ENCODE measurements at places on chromosomes 2 and 18.

- no peak for DNase-seq
Measured at GRCh38 chr2:127231130-127231865, 11.2 kb upstream of the CYP27C1 start.

DNA sequence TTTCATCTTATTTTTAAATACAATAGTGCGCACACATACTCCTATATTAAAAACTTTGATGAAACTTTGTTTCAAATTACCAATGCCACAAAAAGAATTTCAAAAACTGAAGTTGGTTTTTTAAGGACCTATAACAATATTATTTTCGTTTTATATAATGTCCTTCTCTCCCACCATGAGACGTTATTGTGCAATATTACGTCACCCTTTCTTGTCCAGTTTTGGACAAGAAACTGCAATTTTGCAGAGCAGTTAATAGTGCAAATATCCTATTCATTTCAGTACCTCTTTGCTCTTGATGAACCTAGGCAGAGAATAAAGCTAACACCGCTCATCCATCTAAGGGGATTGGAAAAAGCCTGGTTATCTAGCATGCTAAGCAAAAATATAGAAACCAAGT, 9.7 kb upstream of the ZNF516 start:
- no peak for DNase-seq

- DNase-seq, result no peak
Measured at GRCh38 chr2:38797953-38798352, 19.9 kb downstream of the GEMIN6 start.

- no peak for DNase-seq
Measured at GRCh38 chr2:39521876-39522517, 84.9 kb upstream of the MAP4K3 start.

DNA sequence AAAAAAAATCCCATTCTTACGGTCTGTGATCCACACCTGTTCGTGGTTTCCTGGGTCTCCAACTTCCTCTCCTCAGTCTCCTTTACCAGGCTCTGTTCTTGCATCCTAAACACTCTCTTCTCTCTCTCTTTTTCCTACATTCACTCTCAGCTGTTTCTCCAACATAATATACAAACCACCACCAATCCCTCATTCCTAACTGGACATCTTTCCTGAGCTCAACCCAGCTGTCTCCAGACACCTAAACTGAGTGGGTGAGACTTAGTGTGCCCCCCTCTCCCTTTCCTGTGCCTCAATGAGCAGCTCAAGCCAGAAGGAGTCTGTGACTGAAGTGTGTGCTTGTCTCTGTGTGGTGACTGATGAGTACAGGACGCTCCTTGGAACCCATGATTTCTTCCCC, 59.4 kb downstream of the LIPG start:
- DNase-seq, result no peak

- peak; percentile 44 for DNase-seq
Measured at GRCh38 chr2:71348302-71348701, 16.7 kb downstream of the ZNF638 start.

DNA sequence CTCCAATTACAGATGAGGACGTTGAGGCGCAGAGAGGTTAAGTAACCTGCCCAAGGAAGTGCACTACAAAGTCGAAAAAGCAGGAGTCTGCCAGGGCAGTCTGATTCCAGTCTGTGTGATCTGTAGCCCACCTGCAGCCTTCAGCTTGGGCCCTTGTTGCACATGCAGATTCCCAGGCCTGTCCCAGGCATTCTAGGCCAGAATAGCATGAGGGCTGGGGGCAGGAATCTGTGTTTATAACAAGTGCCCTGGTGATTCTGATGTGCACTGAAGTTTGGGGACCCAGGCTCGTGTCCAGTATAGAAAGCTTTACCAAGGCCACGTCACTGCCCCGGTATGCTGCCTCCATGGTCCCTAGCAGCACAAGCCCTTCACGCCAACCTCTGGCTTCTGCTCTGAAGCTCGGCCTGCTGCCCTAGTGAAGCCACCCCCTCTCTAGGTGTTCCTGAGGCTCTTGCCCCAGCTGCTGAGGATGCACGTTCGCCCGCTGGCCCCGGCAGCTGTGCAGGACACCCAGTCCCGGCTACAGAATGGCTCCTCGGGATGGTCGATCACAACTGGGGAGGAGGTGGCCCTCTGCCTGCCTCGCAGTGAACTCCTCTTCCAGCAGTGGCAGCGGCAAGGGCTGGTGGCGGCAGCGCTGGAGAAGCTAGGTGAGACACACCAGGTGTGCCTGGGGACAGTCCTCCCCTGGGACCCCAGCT, 4.6 kb downstream of the CHRNG start:
- DNase-seq, result no peak

DNA sequence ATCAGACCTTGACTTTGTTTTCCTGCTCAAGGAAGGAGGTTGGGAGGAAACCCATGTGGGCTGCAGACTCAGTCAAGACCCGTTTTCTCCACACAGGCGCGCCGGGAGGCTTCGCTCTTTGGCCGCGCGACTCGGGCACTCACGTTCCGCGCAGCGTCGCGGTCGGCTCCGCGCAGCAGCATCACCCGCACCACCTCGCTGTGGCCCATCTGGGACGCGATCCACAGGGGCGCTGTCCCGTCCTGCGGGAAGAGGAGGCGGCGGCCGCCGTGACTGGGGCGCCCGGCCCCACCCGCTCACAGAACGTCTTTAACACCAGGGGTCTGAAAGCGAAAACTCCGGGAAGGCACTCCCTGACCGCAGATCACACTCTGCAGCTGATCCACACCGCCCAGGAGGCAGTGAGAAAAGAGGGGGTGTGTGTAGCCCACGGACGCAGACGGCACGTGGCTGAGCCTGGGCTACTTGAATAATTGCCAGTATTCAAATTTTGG, 33.1 kb upstream of the NPC1 start:
- peak; percentile 7 for DNase-seq

GRCh38 chr2:169225906-169226305, 136.4 kb downstream of the LRP2 start:
- DNase-seq, result no peak

GRCh38 chr2:110827511-110827910, 95.1 kb downstream of the ACOXL start:
- no peak for DNase-seq

DNA sequence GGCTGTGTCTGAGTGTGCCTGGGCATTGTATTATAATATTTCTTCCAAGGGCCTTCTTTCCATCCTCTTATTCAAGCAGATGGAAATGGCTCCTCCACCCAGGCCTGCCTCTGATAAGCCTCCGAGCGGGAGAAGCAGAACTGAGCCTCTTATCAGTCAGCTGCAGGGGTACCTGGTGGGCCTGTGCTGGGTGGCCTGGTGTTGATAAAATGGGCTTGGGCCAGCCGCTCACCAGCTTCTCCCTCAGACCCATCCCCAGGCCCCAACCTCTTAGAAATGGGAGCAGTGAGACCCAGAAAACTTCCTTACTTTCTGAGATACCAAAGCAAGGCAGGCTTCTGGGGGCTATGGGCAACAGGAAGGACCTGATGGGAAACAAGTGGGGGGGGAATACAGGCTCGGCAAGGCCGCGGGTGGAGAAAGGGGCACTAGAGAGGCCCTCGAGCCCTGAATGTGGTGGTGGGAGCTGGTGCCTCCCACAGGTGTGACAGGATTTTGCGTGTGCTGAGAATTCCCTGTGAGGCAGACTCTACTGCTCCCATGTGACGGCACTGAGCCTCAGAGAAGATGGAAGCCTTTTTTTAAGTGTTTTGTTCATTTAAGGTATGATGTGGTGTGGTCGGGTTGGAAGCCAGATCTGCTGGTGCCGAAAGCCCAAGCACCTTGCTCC, 18.3 kb downstream of the GYPC start:
- no peak for DNase-seq

DNA sequence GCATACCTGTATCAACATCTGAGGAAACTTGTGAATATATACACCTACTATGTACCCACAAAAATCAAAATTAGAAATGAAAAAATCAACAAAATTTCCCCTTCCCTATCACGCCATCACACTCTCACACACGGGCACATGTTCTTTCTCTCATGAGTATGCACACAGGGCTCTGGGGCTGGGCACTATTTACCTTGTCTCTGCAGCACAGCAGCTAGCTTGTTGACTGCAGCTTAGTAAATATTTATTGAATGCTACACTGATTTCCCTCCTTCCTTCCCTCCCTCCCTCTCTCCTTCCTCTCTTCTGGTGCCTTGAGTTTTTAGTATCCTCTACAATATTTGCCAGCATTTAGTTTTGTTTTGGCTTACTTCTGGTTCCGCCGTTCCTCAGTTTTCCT, 182.7 kb upstream of the LHCGR start:
- DNase-seq, result no peak

DNA sequence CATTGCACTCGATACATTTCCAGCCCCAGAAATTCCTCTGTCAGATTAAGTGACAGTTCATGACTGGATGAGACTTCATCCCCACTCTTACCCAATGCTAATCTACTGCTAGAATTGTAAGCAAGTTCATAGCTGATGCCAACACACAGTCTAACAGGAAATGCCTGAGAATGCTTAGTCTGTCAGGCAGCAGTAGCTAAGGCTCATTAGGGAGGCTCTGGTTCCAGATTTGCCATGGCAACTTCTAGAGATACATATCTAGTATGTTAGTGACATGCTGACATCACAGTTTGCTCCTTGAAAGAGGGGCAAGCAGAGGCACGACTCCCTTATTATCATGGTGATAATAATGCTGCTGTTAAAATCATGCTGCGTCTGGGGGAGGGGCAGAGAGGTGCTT, 198.4 kb downstream of the RBM43 start:
- no peak for DNase-seq

- no peak for DNase-seq
Measured at GRCh38 chr18:6069103-6069502, 173.8 kb upstream of the TMEM200C start.

DNA sequence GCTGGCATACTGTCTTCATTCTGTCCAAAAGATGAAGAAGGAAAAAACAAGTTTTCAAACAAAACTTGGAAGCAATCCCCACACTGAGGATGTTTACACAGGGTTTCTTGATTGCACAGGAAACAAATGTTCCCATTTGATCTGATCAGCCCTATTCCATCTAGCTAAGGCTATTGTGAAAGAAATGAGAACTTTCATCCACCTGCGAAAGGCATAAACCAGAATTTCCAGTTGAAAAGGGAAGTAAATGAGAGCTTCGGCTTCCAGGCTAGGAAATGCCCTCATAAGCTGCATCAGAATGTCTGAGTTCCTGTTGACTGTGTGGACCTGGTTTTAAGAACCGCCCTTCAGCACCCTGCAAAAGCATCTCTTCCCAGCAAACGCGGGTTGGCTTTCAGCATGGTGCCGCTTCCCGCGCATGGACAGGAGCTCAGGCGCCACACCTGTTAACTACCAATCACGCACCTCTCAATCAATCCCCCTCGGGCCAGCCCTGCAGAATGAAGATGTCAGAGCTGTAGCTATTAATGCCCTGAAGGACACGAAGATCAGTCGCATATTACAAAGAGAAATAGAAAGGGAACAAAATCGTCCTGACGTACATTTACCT, 850.4 kb downstream of the GALR1 start:
- no peak for DNase-seq

DNA sequence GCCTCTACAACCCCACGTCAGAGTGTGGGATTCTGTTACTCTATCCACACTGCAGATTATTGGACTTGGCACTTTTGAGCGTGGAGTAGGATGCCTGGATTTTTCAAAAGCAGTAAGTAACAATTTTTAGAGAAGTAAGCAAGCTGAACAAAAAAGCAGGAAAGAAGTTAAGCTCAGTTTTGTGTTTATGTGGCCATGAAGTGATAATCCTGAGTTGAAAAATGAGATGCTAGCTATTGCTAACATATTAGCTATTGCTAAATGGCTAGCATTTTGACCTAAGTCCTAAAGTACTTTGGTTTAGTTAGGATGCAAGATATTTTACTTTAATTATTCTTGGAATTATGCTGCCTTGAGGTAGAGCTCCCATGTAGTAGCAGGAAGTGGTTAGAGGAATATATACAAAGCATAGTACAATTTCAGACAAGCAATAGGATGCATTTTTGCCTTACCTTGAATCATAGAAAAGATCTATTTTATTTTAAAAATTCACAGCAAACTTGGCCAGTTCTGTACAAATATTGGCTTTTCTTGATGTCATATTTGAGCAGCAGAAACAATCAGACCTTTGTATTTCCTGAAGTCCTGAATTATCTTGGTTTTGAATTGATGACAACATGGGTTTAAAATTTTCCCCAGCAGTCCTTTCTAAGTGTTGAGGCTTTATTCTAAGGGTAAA, 74.6 kb downstream of the COX7A2L start:
- no peak for DNase-seq

DNA sequence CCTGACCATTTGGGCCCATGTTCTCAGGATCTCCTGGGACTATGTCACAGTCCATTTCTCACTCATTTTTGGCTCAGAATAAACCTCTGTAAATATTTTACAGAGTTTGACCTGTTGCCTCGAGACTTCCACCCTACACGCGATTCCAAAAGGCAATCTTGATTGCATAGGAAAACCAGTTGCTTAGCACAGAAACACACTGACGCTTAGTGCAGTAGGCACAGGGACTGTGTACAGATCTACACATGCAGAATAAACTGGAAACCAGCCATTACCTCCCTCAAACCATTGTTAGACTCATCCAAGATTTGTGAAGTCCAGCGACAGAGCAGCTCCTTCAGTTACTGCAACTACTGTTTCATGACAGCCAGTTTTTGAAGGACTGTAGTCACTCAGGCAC, 73.0 kb downstream of the NCKAP5 start:
- DNase-seq, result no peak

GRCh38 chr2:24486636-24487205, 4.3 kb upstream of the NCOA1 start:
- DNase-seq, result no peak

DNA sequence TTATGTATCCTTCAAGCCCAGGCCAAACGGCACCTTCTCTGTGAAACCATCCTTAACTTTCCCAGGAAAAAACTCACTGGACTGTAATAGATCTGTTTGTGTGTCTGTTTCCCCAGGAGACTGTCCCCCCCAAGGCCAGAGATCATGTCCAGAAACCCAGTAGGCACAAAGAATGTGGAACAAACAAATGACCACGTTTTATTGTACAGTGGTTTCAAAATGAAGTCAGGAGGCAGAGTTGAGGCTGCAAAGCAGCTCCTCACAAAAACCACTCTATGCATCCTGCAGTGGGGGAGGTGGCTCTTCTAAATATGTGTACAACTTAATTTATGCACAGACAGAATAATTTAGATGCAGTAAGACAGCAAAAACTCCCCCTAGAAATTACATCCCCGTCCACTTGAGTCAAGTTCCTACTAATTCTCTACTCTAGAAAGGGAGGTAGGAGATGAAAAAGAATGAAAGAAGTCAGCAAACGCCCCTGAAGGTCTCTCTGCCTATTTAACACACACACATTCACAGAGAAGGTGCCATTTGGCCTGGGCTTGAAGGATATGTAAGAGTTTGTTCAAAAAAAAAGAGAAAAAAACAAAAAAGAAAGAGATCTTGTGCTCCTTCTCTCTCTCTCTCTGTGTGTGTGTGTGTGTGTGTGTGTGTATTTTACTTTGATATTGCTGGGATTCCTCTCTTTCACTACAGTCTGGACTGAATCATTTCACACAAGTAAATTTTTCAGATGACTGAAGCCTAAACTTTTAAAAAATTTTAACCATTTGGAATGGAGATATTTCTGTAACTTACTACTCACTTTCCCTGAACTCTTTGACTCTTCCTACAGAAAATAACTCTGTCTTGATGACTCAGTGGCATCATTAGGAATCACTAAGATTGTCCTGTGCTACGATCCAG, 19.5 kb downstream of the BCL2 start:
- DNase-seq, result peak; percentile 47

Data from CD4-positive, alpha-beta T cell treated with Interleukin-17A for 4 hours (primary cell).